Activated naive CD8-positive, alpha-beta T cell treated with anti-CD3 and anti-CD28 coated beads for 36 hours (primary cell): ENCODE measurements at places on chromosomes 4 and X.
A peak's percentile ranks its signal among the peaks of the same experiment; 100 is the strongest.

DNA sequence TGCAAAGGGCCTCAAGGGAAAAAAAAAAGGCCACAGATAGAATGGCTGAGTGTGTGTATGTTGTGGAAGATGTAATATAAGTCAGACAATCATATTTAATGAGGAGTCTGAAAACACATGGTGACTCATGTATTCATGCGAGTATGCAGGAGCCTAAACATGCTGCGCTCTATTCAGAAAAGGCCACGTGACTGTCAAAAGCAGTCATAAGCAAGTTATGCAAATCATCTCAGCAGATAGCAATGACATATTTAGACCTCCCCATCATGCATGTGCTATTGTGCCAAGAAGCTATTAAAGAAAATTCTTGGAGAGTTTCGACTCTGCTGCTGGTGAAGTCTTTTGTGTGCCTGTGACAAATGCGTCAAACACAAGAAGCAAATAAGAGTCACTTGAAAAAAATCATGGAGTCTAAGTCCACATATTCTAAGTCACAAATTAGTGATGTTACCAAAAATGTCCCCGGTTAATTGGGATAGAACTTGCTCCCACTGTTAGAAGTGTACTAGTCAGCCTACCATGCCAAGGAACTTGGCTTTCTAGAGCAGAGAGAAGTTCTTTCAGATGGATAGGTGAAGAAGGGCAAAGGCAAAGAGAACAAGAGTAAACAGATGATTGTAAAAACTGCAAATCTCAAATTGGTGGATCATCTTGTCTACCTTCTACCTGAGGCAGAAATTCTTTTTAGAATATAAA lies 5.0 kb downstream of the LNX1 start:
- DNase-seq: no peak
- peaks cover 35% of the 10 kb centered on the region for H3K27me3 ChIP-seq
- peaks cover 1% of the 10 kb centered on the region for H3K4me1 ChIP-seq
- H3K27ac ChIP-seq: no peak overlapping the region
- no peak overlapping the region for H3K4me3 ChIP-seq

- no peak overlapping the region for H3K4me3 ChIP-seq
- H3K27ac ChIP-seq: no peak overlapping the region
Observed at GRCh38 chrX:29744966-29745365, 470.4 kb upstream of the MAGEB2 start.

GRCh38 chr4:77193511-77194102 lies 36.6 kb downstream of the CCNG2 start:
- H3K27me3 ChIP-seq: no peaks in the 10 kb centered on the region
- H3K4me1 ChIP-seq: peaks cover 16% of the 10 kb centered on the region
- peak; percentile 72 for DNase-seq

DNA sequence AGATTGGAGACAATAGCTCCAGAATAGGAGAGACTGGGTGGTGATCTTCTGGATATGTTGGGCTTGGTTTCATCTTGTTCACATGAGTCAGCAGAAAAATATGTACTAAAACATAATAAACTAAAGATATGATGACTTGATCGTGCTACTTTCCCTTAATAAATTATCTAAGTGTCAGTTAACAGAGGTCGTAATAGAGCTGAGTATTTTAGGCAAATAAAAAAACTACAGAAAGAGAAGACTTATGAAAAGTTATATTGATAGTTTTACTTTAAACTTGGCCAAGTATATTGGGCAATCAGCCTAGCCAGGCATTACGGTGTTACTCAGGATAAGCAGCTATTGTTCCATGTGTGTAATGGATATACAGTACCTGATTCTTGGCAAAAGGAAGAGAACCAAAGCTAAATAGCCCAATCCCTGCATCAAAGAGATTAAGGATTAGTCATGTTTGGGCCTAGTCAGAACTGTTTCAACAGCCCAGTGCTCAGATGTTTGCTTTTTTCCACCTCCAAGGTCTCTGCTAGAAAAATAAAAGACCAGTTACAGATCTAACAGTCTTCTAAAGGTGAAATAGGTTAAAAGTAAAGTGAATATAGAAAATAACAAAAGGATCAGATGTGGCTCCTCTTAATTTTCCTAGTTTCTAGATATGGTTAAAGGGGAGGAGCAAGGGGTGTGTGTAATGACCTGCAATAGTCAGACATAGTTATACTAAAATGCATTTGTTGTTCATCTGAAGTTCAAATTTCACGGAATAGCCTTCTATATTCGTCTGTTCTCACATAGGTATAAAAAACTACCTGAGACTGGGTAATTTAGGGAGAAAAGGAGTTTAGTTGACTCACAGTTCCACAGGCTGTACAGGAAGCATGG lies 262.6 kb downstream of the ADGRL3 start:
- H3K27ac ChIP-seq: no peak overlapping the region
- H3K36me3 ChIP-seq: no peaks in the 10 kb centered on the region
- H3K4me1 ChIP-seq: no peaks in the 10 kb centered on the region
- no peak for DNase-seq
- H3K4me3 ChIP-seq: no peak overlapping the region

DNA sequence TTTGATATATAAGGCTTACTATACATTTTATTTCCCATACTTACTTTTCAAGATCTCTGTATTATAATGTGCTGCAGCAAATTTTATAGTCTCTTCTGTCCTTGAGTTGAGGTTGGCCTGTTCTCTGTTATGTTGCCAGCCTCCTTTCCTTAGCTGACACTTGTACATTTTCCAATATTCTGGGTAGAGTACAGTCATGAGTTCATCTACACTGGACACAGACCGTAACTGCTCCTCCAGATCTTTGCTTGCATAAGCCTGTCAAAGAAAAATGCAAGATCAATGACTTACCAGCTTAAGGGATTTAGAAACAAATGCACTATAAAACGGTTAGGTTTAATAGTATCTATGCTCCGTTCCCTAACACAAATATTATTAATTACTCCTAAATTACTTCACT lies 63.2 kb downstream of the VEGFC start:
- no peak overlapping the region for H3K4me3 ChIP-seq
- no peaks in the 10 kb centered on the region for H3K36me3 ChIP-seq
- peaks cover 2% of the 10 kb centered on the region for H3K4me1 ChIP-seq
- H3K27ac ChIP-seq: no peak overlapping the region

DNA sequence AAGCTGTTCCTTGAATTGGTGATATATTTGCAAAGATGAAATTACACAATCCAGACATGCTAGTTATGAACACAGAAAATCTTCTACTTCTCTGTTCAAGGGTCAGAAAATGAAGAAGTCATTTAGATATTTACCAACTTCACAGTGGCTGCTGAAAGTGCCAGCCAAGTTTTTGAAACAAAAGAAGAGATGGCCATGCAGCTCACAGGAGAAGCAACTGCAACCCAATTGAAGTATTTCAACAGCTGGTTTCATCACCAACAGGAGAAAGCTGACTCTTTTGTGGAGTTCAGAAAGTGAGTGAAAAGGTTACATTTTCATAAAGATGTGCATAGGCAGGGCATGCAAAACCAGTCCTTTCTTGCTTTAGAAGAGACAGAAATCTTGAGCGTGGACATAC lies 70.1 kb upstream of the LSM6 start:
- H3K4me3 ChIP-seq: no peak overlapping the region
- no peak overlapping the region for H3K27ac ChIP-seq
- no peaks in the 10 kb centered on the region for H3K36me3 ChIP-seq
- DNase-seq: no peak

GRCh38 chrX:109656774-109657173 lies 31.8 kb upstream of the KCNE5 start:
- no peak overlapping the region for H3K4me3 ChIP-seq
- H3K27ac ChIP-seq: no peak overlapping the region
- DNase-seq: no peak
- H3K36me3 ChIP-seq: peaks cover 52% of the 10 kb centered on the region
- H3K4me1 ChIP-seq: no peaks in the 10 kb centered on the region
- H3K27me3 ChIP-seq: no peaks in the 10 kb centered on the region

DNA sequence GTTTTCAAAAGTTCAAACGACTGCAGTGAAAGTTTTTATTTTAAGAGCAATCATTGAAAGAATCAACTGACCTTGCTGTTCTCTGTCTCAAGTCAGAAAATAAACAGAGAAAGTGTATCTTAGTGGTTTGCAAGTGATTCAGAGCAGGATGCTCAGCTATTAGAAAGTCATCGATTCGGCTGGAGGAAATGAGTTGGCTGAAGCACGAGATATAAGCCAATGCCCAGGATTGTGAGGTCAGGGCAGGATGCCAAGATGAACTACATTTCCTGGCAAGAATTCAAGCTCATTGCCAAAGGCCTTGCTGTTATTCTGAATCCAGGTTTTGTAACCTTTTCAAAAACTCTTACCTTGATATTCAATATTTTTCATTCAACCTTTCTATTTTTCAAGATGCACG lies 541.4 kb upstream of the BOD1L1 start:
- no peaks in the 10 kb centered on the region for H3K4me1 ChIP-seq
- no peaks in the 10 kb centered on the region for H3K27me3 ChIP-seq
- H3K27ac ChIP-seq: no peak overlapping the region
- no peak overlapping the region for H3K4me3 ChIP-seq
- no peaks in the 10 kb centered on the region for H3K36me3 ChIP-seq

DNA sequence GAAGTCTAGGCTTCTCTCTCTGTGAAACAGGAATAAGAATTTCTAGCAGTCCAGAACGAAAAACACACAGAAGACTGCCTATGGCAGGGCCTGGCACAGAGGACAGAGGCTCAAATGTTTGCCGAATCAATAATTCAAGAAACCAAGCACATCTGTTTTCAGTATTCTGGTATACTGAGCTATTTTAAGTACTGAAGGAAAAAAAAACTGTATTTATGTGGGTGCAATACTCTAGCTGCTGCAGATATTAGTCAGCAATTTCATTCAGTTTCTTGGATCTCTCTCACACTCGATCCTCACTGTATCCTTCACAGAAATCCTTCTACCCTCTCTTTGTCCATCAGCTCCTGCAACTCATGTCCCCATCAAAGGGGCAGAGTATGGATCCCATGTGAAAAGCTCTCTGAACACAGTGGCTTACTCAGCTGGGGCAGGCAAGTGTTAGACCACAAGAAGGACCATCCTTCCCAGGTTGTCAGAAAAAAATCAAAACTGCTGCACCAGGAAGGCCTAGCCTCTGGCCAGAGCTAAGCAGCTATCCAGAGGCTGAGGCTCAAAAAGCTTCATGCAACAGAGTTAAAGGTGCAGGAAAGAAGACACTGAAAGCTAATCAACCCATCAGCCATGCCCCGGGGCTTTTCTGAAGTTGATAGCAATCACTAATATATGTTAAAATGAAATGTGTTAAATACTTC lies 9.1 kb upstream of the USO1 start:
- no peak for DNase-seq
- no peak overlapping the region for H3K27ac ChIP-seq
- H3K36me3 ChIP-seq: peaks cover 2% of the 10 kb centered on the region
- H3K4me1 ChIP-seq: peaks cover 12% of the 10 kb centered on the region
- no peaks in the 10 kb centered on the region for H3K27me3 ChIP-seq
- H3K4me3 ChIP-seq: no peak overlapping the region

- no peaks in the 10 kb centered on the region for H3K27me3 ChIP-seq
- no peaks in the 10 kb centered on the region for H3K36me3 ChIP-seq
- DNase-seq: no peak
- no peaks in the 10 kb centered on the region for H3K4me1 ChIP-seq
Observed at GRCh38 chr4:177558995-177559394, 116.8 kb upstream of the AGA start.

DNA sequence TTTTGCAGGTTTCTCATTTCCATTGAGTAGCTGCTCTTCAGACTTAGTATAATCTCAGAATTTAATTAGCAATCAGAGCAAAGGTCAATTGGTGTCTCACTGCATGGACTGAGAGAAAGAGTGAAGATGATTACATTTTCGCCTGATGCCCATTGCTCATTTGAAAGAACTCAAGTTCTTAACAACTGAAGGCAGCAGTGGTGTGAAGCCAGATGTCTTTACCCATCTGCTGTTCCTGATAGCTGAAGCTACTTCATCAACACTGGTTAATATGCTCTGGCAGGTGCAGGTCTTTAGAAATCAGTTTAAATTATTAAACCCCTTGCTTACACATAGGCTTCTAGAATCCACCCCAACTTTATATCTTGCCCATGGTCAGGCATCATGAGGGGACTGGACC lies 64.5 kb upstream of the FRAS1 start:
- H3K27me3 ChIP-seq: peaks cover 5% of the 10 kb centered on the region
- H3K36me3 ChIP-seq: no peaks in the 10 kb centered on the region
- no peak overlapping the region for H3K4me3 ChIP-seq
- no peak overlapping the region for H3K27ac ChIP-seq
- no peak for DNase-seq

- H3K4me3 ChIP-seq: no peak overlapping the region
- H3K36me3 ChIP-seq: no peaks in the 10 kb centered on the region
- no peak for DNase-seq
- H3K4me1 ChIP-seq: no peaks in the 10 kb centered on the region
Observed at GRCh38 chrX:10819973-10820372, 199.6 kb upstream of the MID1 start.

- H3K4me3 ChIP-seq: no peak overlapping the region
- H3K27ac ChIP-seq: no peak overlapping the region
- H3K4me1 ChIP-seq: peaks cover 5% of the 10 kb centered on the region
- no peak for DNase-seq
Observed at GRCh38 chr4:185109736-185110135, 33.3 kb upstream of the SLC25A4 start.

DNA sequence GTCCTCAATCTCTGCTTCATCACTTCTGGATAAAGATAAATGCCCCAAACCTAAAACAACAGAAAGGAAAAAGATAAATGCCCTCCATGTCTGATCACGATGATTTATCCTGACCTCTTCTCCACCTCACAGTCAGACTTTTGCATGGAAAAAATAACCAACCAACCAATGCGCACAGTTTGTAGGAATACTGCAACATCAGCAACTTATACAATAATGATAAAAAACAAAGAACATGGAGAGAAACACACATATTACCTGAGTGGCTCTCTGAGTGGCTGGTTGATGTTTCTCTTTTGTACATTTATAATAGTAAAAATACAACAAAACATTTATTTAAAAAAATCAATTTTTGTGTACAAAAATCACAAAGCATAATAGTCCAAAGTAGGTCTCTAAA lies 93.0 kb upstream of the PUDP start:
- H3K27me3 ChIP-seq: no peaks in the 10 kb centered on the region
- H3K27ac ChIP-seq: no peak overlapping the region
- H3K4me3 ChIP-seq: no peak overlapping the region

DNA sequence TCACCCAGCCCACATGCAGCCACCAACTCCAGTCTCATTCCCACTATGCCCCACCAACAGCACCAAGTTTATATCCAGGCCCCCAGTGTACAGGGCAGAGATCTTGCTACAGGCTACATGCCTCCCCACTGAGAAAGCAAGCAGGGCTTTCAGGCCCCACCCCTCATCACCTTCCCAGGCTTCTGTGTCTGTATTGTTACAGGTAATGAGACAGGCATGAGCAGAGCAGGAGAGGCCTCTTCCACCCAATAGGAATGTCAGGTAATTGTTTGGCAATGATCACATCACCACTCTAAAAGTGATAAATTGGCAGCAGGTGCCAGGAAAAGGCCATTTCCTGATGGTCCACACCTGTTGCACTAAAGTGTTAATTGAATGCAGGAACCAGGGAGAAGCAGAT lies 102.5 kb downstream of the ZNF518B start:
- H3K27me3 ChIP-seq: peaks cover 4% of the 10 kb centered on the region
- H3K4me3 ChIP-seq: no peak overlapping the region
- no peaks in the 10 kb centered on the region for H3K36me3 ChIP-seq
- no peak overlapping the region for H3K27ac ChIP-seq
- no peak for DNase-seq

- no peak overlapping the region for H3K27ac ChIP-seq
- no peak overlapping the region for H3K4me3 ChIP-seq
- no peaks in the 10 kb centered on the region for H3K4me1 ChIP-seq
- DNase-seq: no peak
- H3K36me3 ChIP-seq: peaks cover 9% of the 10 kb centered on the region
- H3K27me3 ChIP-seq: no peaks in the 10 kb centered on the region
Observed at GRCh38 chr4:148632476-148632875, 190.3 kb upstream of the NR3C2 start.
